ENCODE measurements at places on chromosomes 2 and 18. TPM values are rescaled to one million over a fixed set of nuclear protein-coding genes. Genes with fewer than 3 reads are reported as not detected.

The ADGRF3 gene
- polyA plus RNA-seq: 2.4 TPM

- DNase-seq: no peak
These were observed 442.8 kb upstream of the SYT4 start for GRCh38 chr18:43720041-43720440.

DNA sequence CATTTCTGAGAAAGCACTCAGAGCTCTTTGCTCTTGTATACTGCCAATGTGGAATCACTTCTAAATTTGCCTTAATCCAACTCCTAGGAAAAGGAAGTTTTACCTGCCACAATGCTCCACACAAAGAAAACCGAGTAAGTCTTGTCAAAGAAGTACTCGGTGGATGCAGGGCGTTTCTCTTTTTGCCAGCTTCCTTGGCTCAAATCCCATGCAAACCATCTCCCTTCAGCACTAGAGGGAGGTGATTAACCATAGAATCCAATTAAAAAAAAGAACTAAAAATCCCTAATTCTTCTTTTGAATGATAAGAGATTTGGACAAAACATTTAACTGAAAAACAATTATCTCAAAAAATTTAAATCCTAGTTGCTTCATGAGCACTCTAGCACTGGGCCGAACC, 129.0 kb downstream of the RPRM start:
- DNase-seq: no peak

The UCN gene
- polyA plus RNA-seq: 0.56 TPM

- DNase-seq: no peak
These were observed 284.9 kb downstream of the OSR1 start for GRCh38 chr2:19073522-19073921.

The HYCC2 gene
- 17.5 TPM for polyA plus RNA-seq

DNA sequence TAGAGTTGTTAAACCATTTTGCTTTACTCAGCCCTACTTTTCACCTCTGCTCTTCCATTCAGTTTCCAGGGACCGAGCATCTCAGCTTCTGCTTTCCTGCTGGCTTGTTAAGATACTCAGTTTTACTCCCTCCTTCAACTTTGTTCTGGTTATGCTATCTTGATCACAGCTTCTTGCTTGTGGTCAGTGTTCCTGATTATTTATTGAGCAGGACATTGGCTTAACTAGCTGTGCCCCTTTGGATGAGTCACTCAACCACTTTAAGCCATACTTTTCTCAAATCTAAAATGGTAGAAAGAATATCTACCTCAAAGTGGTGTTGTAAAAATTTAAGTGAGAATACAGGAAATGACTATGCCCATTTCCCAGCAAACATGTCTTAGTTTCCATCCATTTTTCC, 124.0 kb downstream of the KYNU start:
- no peak for DNase-seq

DNA sequence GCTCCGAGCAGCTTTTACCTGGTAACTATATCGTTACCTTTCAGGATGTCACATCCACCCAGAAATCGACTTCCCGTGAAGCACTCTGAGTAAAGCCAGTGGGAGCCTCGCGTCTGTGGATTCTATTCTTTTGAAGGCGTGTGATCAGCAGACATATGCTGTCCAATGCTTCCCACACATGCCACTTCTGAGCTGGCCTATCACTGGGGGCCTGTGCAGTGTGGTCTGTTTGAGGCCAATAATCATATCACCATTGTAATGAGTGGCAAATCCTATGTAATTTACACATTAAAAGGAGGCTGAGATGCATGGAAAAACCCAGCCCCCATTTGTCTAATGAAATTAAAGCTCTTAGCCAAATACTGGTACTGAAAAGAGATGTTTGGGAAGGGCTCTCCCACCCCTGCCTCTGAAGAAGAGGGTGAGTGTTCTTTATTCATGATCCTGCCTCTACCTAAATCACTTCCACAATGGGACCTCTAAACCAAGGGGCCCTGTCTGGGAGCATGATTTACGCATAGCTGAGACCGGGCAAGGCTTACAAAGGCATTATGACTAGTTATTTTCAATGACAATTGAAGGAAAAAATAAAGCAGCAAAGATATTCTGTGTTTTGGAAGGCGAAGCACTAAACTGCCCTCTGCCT, 686.8 kb downstream of the ZEB2 start:
- DNase-seq: no peak

Measured in renal cortex interstitium (tissue), 15 donors.